Stimulated activated CD4-positive, alpha-beta T cell treated with anti-CD3 and anti-CD28 coated beads, Interleukin-1b, Interleukin-23, amount 100 ng/mL, for 1 hour (primary cell): ENCODE measurements at places on chromosomes 11 and 22.
A peak's percentile ranks its signal among the peaks of the same experiment; 100 is the strongest.

- no peak for DNase-seq
These were observed 25.8 kb downstream of the LARGE1 start for GRCh38 chr22:33894515-33894914.

DNA sequence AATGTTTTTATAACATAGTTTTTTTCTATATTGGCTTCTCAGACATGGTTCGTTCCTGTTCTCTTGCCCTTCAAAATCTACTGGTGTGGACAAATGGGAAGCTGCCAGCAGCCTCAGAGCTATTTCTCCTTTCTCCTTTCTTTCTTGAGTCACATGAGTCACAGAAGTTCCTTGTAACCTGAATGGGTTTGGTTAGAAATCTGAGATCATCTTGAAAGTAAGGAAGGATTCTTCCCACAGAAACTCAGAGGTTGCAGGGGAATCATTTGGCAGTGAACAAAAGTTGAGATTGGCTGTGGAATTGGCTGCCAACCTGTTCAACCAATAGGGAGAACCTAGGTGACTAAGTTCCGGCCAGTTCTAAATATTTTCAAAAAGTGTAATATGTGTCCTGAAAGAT lies 12.5 kb downstream of the PLET1 start:
- DNase-seq: no peak

- DNase-seq: no peak
These were observed 184.2 kb downstream of the SBF2 start for GRCh38 chr11:10109806-10110205.

GRCh38 chr11:81772166-81772565 lies 961.5 kb downstream of the FAM181B start:
- DNase-seq: no peak

DNA sequence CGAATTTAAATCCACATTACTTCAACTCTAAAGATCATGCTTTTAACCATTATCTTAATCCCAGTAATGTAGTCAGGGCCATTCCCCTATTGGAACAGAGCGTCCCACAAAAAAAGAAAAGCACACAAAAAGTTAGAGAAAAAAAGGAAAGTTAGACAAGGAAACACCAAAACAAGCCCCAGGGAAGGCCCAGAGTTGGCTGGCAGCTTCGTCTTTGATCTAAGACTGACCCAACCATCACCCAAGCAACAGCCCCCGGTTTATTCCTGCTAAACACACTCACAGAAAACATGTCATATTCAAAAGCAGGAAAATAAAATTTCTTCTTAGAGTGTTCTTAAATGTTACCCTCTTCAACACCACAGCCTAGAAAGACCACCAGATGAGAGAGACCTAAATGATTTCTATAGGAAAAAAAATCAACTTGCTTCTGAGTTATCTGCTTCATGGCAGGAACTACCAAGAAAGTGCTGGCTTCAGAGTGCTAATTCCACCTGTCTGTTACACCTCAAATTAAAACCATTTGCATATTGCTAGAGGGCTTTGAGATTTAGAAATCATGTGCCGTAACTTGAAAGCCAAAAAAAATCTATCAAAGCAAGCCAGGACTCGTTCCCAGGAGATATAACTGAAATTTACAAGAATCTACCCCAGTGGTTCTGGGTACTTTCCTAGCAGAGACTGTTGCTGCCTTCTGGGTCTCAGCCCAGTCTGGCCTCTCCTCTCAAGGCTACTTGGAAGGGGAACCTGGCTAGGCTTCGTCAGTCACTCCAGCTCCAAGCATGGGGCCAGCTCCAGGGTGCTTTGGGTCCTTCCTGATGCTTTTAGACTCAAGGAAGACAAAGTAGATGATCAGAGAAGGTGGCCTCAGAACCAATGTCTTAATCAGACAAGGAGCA lies 31.2 kb downstream of the POU2AF3 start:
- no peak for DNase-seq

- no peak for DNase-seq
These were observed 6.5 kb upstream of the CLDN5 start for GRCh38 chr22:19530751-19531150.

GRCh38 chr11:77705195-77705875 lies 67.7 kb upstream of the CLNS1A start:
- DNase-seq: no peak

- no peak for DNase-seq
These were observed 9.8 kb downstream of the SCN4B start for GRCh38 chr11:118142809-118143208.

DNA sequence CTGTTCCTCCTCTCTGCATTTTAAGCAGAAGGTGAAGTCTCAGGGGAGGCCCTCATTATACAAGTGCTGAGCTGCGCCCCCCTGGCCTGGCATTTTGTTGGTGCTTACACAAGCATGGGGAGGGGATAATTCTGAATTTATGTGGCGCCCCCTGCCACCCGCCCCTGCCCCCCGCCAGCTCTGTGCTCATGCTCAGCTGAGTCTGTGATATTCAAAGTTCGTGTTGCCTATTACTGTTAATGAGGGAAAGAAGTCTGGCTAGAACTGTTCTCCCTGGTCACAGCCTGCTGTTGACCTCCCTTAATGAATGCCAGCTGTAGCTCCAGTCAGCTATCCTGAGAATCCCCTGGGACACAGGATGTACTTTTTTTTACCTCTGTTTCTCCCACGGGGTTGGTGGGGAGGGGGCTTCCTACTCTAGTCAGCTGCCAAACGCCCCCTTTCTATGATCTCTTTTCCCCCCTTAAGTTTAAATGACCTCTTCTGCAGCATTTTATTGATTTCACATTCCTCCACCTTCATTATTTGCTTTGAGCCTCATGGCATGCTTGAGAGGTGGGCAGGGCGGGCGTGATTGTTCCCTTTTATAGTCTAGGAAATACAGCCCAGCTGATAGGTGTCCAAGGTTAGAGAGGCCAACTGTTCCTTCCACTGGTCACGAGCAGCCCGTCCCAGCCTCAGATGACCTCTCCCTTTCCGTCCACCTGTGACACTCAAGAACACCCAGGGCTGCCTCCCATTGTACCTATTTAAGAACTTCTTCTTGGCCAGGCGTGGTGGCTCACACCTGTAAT lies 12.2 kb downstream of the USP2 start:
- DNase-seq: no peak

GRCh38 chr11:75087319-75088305 lies 9.1 kb downstream of the OR2AT4 start:
- no peak for DNase-seq

- no peak for DNase-seq
These were observed 41.2 kb upstream of the SYT7 start for GRCh38 chr11:61621917-61622585.

- no peak for DNase-seq
These were observed 1475.5 kb upstream of the TENM4 start for GRCh38 chr11:80916173-80916798.

DNA sequence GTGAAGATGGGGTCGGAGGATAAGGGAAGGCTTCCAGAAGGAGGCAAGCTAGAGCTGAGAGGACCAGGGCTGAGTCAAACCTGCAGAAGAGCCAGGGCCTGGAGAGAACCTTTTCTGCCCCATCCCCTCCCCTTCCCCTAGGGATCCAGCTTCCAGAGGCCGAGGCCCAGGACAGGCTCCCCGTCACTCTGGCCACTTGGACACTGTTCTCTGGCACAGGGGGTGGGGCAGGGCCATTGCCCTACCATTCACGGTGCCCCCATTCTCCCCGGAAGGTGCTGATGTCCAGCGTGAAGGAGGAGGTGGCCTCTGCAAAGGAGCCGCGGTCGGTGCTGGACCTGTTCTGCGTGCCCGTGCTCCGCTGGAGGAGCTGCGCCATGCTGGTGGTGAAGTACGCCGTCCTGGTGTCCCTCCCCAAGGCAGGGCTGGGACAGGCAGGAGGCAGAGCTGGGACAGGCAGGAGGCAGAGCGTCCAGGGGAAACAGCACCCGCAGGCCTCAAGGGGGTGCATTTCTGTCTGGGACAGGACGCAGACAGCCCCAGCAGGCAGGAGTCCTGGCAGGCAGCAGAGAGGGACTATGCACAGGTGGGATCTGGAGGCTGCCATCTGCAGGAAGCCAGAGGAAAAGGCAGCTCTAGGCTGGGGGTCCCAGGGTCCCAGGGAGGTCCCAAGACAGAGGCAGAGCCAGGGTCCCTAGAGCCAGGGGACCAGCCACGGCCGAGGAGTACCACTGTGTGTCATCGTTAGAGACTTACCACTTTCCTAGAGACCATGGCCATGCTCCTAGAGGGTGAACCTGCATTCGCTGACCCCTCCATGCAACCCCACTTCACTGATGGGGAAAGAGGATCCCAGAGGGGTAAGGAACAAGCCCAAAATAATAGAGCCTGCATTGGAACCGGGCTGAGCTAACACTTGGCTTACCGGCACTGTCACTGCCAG lies 25.8 kb upstream of the SLC22A12 start:
- DNase-seq: no peak

- no peak for DNase-seq
These were observed 67.5 kb downstream of the ARFGAP2 start for GRCh38 chr11:47109051-47109726.

DNA sequence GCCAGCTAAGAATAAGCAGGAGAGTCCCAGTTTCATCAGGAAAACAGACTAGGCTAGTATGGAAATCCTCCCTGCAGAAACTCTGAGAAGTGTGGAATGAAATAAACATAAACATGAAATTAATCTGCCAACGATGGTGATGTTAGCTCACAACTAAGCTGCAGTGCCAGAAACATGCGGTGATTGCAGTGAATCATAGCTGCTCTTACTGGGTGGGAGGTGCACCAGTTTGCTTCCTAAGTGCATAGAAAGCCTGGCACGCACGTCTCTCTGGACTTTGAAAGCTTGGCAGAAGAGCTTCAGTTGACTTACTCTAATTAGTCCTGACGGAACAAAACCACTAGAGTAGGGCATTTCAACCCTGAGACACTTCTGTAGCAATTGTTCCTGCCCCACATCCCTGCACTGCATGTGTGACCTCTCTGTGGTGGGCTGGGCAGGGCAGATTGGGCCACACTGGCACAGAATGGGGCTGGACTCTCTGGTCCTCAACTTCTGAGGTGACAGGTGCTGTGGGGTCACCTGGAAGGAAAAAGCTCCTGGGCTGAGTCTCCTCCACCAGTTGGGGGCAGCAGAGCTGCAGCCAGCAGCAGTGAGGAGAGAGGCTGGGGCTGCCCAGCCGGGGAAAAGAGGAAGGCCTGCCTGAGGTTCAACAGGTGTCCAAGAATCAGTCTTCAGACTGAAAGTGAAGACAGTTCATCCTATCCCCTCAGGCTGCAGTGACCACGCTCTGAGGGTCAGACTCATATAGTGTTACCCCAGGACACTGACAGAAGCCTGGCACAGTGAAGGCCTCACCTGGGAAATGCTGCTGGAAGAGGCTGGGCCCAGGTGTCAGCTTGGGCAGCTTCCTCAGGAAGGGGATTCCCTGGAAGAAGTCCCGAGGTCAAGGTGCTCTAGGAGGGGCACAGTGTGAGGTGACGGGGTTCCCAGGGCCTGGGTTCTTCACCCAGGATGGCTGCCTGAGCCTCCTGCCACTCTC lies 40.5 kb downstream of the GGTLC2 start:
- no peak for DNase-seq

- no peak for DNase-seq
These were observed 69.8 kb downstream of the PRR5L start for GRCh38 chr11:36365907-36366306.

DNA sequence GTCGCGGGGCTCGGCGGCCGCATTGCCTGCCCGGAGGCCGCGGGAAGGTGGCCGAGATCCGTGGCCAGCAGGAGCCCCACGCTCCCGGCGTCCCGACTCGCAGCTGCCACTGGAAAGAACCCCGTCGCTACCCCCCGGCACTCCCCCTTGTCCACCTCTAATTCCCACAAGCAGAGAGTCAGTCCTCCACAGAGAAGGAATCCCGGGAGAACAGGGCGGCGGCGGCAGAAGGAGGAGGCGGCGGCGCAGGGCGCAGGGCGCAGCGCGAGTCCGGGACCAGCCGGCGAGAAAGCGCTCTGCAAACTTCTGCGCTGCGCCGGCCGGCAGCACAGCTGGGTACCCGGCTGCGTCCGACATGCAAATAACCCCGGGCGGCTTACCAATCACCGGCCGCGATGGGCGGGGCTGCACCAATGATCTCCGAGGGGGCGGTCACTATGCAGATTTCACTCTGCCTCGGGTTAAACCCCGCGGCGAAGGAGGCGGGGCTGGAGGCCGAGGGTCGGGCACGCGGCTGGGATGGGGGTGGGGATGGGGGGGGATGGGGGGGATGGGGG lies at the start of gene ABTB2:
Gene ABTB2 (minus strand): TSS at position 310 of the 557 bp plus-strand sequence.
- peak; percentile 93 for DNase-seq

- DNase-seq: no peak
These were observed 2.4 kb downstream of the TRIM22 start for GRCh38 chr11:5691964-5692361.

GRCh38 chr11:131404010-131404409 lies 33.6 kb downstream of the NTM start:
- no peak for DNase-seq

DNA sequence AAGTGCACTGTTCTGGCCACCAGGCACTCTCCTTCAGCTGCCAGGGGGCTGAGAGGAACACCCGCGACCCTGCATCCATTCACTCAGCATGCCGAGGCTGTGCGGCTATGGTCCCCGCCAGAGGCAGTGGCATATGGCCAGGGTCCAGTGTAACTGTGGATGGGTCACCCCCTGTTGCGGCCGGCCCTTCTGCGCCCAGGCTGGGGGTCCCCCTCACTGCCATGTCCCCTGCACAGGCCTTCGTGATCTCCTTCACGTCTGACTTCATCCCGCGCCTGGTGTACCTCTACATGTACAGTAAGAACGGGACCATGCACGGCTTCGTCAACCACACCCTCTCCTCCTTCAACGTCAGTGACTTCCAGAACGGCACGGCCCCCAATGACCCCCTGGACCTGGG lies 20.8 kb upstream of the FADD start:
- no peak for DNase-seq

DNA sequence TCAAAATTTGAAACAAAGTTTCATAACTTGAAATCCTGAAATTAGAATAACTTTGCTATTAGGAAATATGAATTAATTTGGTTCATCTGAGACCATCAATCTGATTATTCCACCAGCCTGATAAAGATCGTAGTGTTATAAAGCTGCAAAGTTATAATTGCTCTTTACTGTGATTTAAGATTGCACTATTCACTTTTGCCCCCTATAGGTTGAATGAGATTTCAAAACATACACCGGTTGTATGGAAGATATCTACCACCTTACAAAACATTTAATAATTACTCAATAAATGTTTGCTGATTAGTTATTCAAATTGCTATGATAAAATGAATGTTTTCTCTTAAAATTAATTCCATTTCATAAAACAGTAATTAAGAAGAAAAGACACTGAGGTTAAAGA lies 26.1 kb downstream of the APIP start:
- DNase-seq: no peak

- DNase-seq: no peak
These were observed 51.1 kb upstream of the PARVG start for GRCh38 chr22:44129619-44129976.

GRCh38 chr11:1559111-1559951 lies 12.7 kb downstream of the DUSP8 start:
- DNase-seq: no peak

DNA sequence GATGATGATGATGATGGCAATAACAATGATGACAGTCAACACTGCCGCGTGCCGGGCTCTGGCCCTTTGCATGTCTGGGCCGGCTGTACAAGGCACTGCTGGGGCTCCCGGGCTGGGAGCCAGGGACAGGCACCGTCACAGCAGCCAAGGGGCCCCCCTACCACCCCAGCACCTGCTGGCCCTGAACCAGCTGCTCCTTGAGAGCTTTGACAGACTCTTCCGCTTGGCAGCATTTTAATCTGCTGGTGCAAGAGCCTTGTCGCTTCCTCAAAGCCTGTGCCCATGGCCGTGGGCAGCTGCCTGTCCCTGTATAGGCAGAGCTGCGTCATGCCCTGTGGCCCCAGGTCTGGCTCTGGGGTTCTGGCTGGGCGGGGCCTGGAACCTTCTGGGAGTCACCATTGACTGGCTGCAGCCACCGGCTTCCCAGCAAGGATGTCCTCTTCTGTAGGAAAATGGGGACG lies 12.9 kb upstream of the MUC6 start:
- DNase-seq: no peak

- no peak for DNase-seq
These were observed 1.6 kb downstream of the PHF21B start for GRCh38 chr22:45008186-45008681.
